ENCODE measurements at places on chromosomes 16 and 17.

DNA sequence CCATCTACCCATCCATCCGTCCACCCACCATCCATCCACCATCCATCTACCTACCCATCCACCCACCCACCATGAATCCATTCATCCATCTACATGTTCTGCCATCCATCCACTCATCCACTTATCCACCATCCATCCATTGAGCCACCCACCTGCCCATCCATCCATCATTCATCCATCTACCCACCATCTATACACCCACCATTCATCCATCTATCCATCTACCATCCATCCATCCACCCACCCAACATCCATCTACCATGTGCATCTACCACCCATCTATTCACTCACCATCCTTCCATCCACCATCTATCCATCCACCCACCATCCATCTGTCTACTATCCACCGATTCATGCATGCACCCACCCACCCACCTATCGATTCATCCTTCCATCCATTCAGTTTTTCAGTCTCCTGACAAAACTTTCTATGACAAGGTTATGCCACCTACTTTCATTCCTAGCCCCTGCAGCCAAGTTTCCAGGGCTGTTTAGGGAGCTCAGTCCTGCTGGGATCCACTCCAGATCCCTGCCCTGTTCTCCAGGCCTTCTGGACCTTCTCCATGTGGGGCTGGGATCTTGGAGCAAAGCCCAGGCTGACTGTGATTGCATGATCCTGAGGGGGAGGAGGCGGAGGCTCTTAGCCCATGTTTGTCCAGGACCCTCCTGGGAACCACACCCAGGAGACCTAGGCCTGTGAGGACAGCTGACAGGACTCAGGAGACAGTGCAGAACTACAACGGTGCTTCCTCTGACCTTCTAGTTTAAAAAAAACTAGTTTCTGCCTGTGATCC, 27.4 kb downstream of the BCO1 start:
- DNase-seq = no peak

- DNase-seq = no peak
Observed at GRCh38 chr16:21568502-21569189, 30.7 kb upstream of the METTL9 start.

- no peak for DNase-seq
Observed at GRCh38 chr17:76588182-76588581, 2.5 kb upstream of the ST6GALNAC2 start.

GRCh38 chr16:84628226-84628731, 10.4 kb upstream of the COTL1 start:
- DNase-seq = no peak

DNA sequence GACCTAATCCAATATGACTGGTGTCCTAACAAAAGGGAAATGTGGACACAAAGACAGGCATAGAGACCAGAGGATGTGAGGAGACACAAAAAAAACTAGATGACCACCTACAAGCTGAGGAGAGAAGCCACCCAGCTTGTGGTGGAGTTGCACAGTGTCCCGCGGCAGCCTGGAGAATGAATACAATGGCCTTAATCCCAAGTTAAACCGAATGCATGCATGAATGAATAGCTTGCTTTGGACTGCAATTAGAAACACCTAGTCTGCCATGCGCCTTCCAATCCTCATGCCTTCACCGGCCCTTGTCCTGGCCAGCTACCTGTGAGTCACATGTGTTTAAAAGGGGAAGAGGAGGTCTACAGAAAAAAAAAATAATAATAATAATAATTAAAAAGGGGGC, 72.0 kb downstream of the CNGB1 start:
- no peak for DNase-seq

GRCh38 chr17:42270170-42270535, 6.0 kb downstream of the STAT5B start:
- DNase-seq = no peak

GRCh38 chr17:81551458-81552243, 502 bp downstream of the FAAP100 start:
- DNase-seq = no peak

DNA sequence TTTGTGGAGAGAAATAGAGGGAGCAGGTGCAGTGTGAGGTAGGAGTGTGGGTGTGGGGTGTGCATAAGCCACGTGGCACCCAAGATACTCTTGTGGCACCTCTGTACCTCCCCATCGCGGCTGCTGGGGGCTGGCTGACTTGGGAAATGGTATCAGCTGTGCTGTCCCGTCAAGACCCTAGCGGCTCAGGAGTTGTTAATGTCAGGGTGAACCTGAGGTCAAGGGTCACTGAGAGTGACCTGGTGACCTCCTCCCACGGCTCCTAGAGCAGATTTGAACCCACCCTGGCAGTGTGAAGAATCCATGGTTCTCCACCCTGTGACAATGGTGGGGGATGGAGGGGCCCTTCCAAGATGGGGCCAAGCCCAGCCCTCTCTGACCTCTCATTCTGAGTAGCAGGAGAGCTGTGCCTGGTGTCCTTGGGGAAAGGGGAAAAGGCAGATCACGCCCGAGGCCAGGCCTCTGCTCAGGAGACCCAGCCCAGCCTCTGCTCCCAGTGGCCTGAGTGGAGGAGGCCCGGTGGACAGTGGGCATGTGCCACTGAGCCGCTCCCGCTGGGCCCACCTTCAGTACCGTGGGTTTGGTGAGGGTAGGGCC, 3.0 kb upstream of the WFIKKN2 start:
- DNase-seq = no peak

- DNase-seq = no peak
Observed at GRCh38 chr17:77320485-77321256, 179.9 kb downstream of the SEC14L1 start.

DNA sequence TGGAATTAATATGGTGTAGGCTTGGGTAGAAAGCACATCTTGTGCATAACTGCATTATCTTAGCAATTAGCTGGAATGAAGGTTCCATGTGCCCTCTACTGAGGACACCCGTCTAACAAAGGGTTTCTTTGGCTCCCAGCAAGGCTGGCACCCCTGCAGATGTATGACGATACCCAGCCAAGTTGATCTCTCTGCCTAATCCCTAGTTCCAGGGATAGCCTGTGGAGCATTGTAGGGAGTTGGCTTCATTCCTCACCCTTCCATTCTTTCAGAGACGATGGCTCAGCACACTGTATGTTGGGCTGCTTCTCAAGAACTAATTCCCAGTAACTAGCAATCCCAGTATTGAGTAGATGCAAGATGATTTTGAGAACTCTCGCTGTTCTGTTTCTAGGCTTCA, 182.5 kb downstream of the SNX29 start:
- DNase-seq = no peak

DNA sequence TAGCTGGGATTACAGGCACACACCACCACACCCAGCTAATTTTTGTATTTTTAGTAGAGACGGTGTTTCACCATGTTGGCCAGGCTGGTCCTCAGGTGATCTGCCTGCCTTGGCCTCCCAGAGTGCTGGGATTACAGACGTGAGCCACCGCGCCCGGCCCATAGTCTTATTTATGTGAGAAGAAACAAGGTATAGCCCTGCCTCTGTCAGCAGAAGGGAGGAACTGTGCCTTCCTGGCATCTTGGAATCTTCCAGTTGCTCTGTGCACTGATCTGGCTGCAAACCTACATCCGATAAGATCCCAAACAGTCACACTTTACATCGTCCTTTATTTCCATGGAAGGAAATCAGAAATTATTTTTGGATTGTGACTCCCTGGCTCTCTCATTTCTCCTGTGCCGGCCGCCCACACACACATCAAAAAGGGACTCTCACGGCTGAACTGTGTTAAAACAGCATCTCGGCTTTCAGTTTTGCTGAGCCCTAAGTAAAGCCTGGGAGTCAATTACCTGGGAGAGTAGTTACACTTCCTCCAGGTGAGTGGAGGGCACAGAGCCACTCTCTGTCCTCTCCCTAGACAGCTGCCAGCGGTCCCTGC, 23.3 kb downstream of the WIPI1 start:
- DNase-seq = no peak

DNA sequence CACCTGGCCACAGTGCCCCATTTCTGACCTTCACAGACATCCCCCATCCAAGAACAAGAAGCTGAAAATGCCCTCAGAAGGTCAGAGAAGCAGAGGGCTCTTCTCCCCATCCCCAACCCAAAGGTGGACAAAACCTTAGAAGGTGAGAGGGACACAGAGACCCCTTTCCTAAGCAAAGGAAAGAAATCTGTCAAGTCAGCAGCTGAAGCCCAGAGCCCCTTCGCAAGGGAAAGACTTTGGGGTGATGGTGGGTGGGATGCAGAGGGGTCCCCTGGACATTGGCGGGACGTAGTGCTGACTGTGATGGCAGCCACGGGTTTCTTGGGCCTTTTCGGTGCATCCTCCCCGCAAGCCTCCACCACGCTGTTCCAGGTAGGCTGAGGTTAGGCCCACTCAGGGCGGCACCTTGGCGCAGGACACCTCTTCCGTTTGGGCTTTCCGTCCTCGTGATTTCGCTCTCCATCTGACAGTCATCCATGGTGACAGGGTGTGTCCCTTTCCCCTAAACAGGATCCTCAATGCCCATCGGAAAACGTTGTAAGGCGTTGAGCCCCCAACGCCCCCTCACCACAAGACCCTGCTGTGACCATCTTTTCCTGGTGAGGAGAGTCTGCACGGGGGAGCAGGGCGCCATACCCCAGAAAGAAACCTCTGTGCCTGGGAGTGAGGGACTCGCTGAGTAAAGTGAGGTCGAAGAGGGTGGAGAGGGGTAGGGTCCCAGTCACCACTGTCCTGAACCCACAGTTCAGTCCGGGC, 10.7 kb upstream of the GSDMA start:
- no peak for DNase-seq

GRCh38 chr16:3637371-3637923, 17.0 kb upstream of the DNASE1 start:
- no peak for DNase-seq

GRCh38 chr17:81387100-81388090, 7.9 kb upstream of the BAHCC1 start:
- DNase-seq = no peak

- peak; percentile 33 for DNase-seq
Observed at GRCh38 chr17:48499248-48499647, 31.6 kb downstream of the HOXB1 start.

- no peak for DNase-seq
Observed at GRCh38 chr16:80384862-80385261, 155.9 kb upstream of the DYNLRB2 start.

DNA sequence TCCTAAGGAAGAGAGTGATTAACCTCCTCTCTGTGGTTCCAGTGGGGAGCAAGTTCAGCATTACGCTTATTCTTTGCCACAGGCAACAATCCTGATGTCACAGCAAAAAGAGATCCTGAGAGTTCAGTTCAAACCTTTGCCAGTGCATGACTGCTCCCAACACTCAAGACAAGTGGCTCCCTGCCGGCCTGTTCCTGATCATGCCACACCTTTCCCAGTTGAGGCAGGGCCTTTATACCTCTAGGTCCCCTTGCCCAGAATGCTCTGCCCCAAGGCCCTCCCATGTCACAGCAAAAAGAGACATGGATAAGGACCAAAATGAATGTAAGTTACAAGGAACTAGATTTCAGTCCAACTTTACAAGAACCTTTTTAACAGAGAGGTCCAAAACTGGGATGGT, 31.0 kb upstream of the ARHGAP23 start:
- no peak for DNase-seq

GRCh38 chr17:48162946-48163506, 55.5 kb downstream of the SNX11 start:
- no peak for DNase-seq

DNA sequence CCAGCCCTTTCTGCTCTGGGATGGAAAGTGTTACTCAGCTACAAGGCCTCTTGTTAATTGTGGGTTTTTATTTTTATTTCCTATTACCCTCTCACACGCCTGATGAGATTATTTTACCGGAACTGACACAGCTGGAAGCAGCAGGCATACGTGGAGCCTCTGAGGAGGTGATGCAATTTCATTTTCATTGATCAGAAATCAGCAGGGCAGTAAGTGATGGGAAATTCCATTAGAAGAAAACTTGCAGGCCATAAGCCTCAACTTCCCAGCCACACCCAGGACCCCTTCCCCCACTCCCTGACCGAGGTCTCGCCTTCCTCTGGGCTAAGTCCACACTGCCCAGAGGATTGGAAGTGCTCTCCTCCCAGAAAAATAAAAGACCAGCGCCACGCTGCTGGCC, 69.7 kb downstream of the ZFHX3 start:
- no peak for DNase-seq

- no peak for DNase-seq
Observed at GRCh38 chr16:90057738-90058173, 19.4 kb downstream of the PRDM7 start.

- no peak for DNase-seq
Observed at GRCh38 chr16:72783716-72784318, 264.1 kb downstream of the ZFHX3 start.

GRCh38 chr16:21638573-21638975, 13.8 kb downstream of the IGSF6 start:
- peak; percentile 56 for DNase-seq

DNA sequence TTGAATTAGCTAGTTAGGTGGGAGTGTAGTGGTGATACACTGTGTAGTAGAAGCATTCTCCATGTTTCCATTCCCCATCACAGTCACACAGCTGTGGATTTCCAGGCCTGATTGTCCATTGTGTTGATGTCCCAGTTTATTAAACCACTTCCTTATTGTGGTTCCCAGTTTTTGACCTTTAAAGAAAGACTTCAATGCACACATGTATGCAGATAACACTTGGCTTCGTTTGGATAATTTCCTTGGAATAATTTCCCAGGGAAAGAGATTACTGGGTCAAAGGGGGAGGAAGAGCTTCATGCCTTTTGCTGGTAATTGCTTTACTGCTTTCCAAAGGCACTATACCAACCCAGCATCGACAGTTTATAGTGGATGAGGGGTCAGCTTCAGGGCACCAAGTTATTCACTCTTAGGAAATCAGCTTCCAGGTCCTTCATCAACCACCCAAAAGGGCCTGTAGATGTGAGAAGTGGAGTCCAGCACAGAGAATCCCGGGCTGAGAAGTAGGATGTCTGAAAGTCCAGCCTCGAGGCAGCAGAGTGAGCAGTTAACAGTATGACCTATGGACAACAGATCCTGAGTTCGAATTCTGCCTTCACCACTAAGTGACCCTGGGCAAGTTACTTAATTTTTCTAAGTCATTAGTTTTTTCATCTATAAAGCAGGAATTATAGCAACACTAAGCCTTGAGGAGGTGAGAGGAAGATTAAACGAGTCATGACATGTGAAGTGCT, 31.3 kb upstream of the TNS4 start:
- DNase-seq = no peak

- DNase-seq = no peak
Observed at GRCh38 chr17:27233059-27233458, 60.9 kb upstream of the WSB1 start.
